ENCODE measurements at places on chromosomes 5 and 9. TPM values are rescaled to one million over a fixed set of nuclear protein-coding genes. Genes with fewer than 3 reads are reported as not detected.

DNA sequence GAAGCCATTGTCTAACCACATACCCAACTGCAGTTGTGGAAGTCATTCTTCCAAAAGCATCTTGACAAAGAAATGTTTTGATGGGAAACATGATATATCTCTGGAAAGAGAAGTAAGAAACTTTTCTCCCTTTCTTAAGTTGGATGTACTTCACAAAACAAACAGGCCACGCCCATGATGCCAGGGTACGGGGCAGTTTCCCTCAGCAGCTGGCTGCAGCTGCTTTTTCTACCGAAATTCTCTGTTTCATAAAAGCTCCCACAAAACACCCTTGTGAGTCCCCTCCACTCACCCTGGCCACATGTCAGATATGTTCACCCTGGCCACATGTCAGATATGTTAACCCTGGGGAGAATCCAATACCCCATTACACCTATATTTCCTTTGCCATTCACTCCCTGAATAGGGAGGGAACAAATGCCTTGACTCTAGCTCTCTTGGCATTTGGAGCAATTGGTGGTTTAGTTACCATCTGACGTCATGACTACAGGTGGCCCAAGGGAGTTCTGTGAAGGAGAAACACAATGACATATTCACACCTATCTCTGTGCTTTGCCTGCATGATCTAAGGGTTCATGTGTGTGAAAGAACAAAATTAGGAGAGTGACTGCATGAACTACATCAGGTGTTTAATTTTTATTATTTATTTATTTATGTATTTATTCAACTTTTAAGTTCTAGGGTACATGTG is 103.0 kb downstream of the AOPEP start:
- no peak for DNase-seq

DNA sequence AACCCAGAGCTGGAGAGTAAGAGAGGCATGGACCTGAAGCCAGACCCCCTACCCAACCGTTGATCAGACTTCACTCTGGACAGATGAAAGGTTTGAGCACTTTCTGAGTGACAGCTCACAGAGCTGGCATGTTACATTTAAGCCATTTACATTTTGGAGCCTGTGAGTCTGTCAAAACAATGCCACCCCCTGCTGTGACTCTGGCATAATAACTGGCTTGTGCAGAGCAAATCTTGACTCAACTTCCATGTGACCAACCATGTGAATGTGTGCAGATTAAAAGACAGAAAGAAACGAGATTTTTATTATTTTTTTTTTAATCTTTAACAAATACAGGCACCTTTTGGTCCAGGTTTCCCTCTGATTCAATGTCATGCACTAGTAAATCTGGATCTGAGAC is 48.5 kb downstream of the MFAP3 start:
- no peak for DNase-seq

The ANKH gene
- 14.0 TPM for polyA plus RNA-seq

DNA sequence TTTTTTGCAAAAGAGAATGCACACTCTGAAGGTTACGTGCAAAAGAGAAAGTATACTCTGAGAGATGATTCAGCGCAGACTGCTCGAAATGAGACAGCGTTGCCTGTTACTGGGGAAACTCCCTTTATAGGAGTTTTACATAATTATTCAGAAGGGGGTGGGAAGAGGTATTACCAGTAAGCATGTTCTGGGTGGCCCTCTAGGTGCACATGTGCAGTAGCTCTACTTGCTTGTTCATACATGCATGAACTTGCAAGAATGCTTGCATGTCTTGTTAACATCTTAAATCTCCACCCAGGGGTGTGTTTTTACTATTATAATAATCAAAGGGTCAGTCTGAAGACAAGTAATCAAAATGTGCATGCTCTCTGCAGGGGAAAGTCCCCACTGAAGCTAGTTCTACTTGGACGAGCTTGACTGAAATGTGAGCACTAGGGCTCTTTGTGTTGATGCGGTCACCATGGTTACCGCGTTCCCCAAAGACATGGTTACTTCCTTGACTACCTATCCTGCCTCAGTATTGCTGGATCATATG is 75.5 kb downstream of the SGCD start:
- no peak for DNase-seq

- no peak for DNase-seq
These were observed 3.7 kb downstream of the HNRNPH1 start for GRCh38 chr5:179619776-179620175.

- DNase-seq, result no peak
These were observed 93.9 kb downstream of the SLC25A46 start for GRCh38 chr5:110832683-110833082.

GRCh38 chr9:33178972-33179697 is 12.0 kb upstream of the B4GALT1 start:
- DNase-seq, result no peak

DNA sequence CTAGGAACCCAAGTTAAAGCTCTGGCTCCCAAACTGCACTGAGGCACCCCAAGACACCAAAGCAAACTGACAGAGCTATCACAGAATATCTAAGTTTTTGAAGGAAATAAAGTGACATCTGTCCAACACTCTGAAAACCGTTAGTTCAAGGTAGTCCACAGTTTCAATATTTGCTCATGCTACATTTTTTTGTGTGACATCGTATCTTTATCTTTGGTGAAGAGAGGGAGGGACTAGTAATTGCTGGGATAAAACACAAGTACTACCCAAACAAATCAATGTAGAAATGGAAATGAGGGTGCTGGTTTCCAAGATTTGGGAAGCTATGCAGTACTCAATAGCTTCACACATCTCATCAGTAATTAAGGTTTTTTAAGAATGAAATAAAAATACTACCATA is 20.6 kb downstream of the LIFR start:
- no peak for DNase-seq

- DNase-seq, result no peak
These were observed 597.3 kb upstream of the TYRP1 start for GRCh38 chr9:12095931-12096330.

DNA sequence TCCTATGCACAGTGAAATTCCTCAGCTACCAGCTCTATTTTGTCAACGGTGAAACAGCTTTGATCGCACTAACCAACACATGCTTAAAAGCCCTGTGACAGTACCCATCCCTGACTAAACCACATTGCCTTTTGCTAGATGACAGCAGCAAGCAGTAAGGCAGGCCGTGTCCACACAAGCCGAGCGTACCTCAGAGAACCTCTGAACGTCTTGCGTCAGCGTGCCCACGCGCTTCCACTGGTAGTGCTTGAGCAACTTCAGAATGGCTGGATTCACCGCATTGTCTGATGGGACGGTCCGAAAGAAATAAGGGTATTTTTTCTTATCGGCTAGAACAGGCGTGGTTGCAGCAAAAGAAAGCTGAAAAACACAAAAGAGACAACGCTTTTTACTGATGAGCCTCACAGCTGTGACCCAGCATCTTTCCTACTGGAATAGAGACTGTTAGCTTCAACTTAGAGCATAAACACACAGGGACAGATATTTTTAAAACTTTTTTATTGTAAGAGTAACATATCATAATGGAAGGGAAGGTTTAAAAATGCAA is 167.0 kb downstream of the GABBR2 start:
- no peak for DNase-seq

DNA sequence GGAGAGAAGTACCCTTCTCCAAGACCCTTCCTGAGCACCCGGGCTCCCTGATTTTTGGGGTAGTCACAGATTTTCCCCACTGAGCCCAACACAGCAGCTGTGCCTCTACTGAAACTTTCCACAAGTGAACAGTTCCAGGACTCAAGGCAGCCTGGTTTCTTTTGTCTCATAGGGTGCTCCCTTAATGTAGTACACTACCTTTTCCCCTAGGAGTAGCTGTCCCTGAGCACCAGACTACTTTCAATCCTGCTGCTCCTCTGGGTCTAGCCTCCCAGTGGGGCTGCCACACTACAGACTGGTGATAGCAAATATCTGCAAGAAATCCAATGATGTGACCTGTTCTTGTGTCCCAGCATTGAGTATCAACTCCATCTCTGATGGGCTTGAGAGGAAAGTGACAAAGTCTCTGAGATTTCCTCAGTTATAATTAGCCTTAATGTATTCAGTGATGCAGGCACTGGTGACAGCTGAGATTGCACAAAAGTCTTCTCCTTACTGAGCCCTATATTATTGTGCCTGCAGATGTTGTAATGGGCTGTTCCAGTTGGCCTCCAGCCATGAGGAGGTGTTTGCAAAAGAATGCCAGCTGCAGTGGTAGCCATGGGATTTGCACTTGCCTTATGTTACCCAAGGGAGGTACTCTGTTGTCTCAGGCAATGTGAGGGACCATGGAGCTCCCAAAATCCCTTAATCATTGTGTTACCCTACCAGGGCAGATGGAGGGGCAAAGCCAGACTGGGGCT is 1802.5 kb downstream of the EFNA5 start:
- DNase-seq, result no peak

DNA sequence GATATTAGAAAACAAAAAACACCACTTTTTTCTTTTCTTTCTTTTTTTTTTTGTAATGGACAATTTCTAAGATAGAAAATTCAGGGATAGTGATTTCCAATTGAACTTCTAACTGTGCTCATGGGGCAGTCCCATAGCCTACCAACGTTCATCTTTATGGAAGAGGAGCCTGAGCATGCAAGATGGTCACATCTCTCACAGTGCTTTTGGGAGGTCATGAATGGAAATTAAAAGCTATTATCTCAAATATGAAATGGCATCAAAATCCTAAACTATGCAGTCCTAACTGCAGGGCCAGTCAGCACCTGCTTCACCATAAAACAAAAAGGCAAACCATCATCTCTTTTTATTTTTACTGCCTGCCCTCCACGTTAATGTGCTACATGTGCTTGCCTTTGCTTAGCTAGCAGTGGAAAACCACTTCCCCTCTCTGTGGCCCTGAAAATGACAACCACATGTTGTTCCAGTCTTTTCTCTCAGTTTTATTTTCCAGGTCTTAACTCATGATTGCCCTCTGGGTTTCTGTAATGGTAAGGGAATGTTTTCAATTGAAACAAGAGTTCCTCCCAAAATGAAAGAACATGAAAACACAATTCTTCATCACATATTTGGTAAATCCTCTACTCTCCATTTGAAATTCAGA is 16.7 kb downstream of the IFNB1 start:
- DNase-seq, result no peak

The LHX3 gene
- polyA plus RNA-seq, result not detected

DNA sequence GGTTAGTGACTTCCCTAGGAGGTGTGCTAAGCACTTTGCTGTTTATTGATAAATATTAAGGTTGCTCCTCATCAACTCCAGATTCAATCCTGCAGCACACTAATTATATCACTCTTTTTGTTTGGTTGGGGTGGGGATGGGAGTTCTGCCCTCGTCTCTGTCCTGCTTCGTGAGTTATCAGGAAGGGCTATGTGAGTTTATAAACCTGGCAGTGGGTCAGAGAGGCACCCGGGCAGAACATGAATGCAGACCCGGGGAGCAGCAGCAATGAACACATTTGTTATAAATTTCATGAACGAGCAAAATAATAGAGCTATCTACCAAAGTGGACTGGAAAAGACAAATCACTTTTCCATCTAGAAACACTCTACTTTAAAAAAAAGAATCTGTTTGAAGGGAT is 125.5 kb upstream of the WWC1 start:
- no peak for DNase-seq

DNA sequence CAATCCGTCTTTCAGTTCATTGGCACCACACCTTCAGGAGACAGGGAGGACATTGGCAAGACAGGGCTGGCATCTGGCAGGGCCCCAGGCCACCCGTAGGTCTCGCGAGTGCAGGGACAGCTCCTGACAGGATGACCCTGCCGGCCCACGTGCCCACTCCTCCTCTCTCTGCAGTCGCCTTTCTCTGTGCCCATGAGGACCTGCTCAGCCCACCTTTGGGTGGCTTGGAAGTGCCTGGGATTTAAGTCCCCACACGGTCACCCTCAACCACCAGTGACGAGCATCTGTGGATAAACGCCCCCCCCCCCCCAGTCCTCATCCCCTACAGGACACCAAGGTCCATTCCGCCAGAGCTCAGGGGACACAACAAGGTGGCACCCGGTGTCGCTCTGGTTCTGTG is 4.1 kb downstream of the MRPL36 start:
- DNase-seq, result no peak

The IL31RA gene
- 0.09 TPM for polyA plus RNA-seq

DNA sequence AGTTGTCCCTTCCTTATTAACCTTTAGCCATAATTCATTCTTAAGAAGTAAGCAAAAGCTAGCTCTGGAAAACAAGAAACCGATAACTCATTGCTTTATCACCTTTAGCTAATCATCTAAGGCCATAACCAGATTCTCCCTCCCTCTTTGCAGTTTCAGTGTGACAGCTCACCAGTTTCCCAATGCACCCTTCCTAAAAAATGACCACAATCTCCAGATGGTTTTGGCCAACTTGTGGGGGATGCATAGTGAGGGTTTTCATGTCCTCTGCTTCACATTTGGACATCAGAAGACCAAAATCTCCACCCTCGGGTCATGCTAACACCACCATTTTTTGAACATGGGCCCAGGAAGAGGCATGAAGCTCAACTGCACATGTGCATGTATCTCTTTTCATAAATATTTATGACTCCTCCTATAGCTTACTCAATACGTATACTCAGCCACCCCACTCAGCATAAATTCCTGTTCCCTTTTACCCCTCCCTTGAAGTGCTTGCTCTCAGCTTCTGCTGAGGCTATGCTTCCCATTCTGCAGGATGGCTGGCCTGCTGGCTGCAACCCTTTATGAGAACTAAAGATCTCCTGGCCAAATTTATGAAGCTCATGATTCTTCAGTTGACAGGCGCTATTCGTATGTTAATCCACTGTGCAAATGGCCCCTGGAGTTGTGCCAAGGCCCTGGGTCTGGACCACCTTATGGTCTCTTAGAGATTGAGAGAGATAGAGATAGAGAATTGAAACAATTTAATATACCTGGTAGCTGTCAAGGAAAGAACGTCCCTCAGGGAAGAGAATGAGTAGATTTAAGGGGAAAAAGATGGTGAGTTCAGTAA is 14.8 kb downstream of the PPP3R2 start:
- no peak for DNase-seq

DNA sequence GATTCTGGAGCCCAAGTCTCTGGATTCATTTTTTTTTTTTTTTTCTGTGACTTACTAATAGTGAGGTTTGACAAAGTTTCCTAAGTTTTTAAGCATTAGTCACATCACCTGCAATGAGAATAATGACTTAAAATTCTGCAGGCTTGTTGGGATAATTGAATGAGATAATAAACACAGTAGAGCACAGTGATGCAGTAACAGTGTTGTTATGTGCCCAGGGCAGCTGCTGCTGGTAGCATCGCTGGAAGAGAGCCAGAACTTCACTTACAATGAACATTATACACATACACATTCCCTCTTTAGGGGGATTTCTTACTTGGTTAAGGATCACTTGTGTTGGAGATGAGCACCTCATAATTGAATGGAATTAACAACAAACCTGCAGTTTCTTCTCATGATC is 78.9 kb downstream of the ALDH7A1 start:
- DNase-seq, result no peak

The UGT3A1 gene
- polyA plus RNA-seq, result 134 TPM

GRCh38 chr9:85115473-85115872 is 445.9 kb downstream of the NTRK2 start:
- no peak for DNase-seq

The IL9 gene
- polyA plus RNA-seq, result not detected

- DNase-seq, result no peak
These were observed 3.0 kb downstream of the MED22 start for GRCh38 chr9:133344979-133345378.

Measured in right renal pelvis (tissue), 4 donors.